Heart left ventricle (tissue), 16 donors: ENCODE measurements at places on chromosomes 1 and 21. TPM values are rescaled to one million over a fixed set of nuclear protein-coding genes. Genes with fewer than 3 reads are reported as not detected.

DNA sequence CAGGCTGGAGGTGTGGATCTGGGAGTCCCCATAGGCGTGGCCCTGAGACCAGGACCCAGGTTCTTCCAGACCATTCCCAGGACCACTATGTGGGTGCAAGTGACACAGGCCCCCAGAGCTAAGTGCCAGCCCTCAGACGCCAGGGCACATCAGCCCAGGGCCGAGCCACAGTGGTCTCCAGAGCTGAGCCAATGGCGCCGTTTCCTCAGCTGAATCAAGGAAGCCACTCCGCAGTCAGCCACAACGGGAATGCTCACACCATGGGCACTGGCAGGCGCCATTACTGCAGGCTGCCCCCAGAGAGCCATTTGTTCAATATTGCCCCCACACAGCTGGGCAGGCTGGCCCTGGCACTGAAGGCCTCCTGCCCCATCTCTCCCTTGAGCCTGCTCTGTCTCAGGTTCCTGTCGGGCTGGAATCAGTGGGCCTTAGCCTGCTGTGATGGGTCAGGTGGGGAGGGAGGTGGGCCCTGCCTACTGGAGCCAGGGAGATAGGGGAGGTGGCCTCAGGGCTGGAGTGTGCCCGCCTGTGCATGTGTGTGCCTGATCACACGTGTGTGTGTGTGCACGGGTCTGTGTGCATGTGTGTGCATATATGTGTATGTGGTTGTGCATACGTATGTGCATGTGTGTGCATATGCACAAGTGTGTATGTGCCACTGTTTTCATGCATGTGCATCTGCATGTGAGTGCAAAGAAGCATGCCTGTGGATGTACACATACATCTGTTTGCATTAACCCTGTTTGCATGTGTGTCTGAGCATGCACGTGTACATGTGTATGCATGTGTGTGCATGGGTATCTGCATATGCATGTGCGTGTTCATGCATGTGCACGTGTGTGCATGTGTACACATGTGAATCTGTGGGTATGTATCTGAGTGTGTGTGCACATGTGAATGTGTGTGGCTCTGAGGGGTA lies 6.1 kb downstream of the GJC2 start:
- H3K27ac ChIP-seq: no peak overlapping the region
- H3K4me1 ChIP-seq: peaks cover 16% of the 10 kb centered on the region
- DNase-seq: peak; percentile 42

DNA sequence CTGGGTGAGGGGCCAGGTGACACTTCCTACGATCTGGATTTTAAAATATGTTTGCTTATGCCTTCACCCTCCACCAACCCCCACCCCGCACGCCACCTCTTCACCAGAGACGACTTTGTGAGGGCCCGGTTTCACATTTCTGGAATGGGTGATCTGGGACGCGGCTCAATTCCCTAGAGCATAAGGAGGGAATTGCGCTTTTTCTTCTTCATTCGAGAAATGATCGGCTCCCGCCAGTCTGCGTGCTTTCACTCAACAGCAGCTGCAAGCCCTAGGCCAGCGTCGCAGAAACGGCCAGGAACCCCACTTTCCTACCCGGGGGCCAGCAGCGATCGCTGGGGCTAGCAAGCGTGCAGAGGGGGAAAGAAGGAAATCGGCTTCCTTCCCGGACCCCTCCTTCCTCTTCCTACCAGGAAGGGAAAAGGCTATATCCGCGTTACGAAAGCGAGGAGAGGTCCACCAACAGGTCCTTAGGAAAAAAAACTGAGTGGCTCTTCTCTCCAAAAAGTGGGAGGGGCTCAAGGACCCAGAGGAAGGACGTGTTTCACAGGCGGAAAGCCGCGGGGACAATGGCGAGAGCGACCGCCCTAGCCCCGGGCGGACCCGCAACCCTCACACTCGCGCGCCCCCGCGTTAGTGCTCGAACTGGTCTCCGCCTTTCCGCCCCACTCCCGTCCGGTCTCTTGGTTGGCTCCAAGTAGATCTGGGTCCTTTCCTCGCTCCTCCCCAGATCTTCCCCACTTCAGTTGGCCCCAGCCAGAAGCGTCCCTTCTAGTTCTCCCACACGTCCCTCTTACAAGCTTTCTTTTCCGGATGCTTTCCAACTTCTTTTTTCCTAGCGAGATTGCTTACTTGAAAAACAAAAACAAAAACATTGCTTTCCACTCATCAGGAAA lies 1.1 kb upstream of the ADAMTS1 start:
- H3K4me1 ChIP-seq: peaks cover 13% of the 10 kb centered on the region
- peak; percentile 92 for DNase-seq
- H3K27me3 ChIP-seq: no peaks in the 10 kb centered on the region

GRCh38 chr1:223038288-223039006 lies 104.6 kb downstream of the TLR5 start:
- H3K36me3 ChIP-seq: no peaks in the 10 kb centered on the region
- peaks cover 4% of the 10 kb centered on the region for H3K4me1 ChIP-seq
- H3K27ac ChIP-seq: no peak overlapping the region

DNA sequence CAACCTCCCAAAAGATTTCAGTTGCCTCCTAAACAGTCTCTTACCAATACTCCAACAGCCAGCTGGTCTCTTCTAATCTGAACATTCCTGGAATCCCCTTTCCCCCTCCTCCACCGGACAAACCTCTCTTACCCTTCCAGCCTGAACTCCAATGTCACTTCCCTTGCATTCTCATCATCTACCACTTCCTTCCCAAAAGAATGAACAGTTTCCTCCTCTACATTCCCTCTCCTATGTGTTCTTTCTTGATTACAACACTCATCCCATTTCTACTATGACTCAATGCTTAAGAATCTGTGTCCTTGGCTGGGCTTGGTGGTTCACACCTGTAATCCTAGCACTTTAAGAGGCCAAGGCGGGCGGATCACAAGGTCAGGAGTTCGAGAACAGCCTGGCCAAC lies 417.1 kb downstream of the SETD4 start:
- H3K27ac ChIP-seq: no peak overlapping the region
- no peaks in the 10 kb centered on the region for H3K27me3 ChIP-seq
- H3K4me3 ChIP-seq: no peak overlapping the region
- no peaks in the 10 kb centered on the region for H3K4me1 ChIP-seq

DNA sequence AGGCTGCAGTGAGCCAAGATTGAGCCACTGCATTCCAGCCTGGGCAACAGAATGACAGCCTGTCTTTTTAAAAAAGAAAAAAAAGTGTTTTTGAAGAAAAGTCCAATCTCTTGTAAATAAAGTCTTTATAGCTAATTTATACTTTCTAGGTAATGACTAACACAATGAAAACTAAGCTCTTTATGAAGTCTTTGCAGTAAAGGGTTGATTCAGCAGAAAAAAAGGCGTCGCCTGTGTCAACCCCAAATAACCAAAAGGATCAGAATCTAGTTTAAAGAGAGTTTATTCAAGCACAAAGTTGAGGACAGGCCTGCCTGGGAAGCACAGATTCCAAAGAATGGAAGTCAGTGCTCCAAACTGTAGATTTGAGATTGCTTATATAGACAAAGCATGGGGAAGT lies 14.3 kb upstream of the PGBD2 start:
- peaks cover 4% of the 10 kb centered on the region for H3K27me3 ChIP-seq
- no peaks in the 10 kb centered on the region for H3K4me1 ChIP-seq
- no peak overlapping the region for H3K27ac ChIP-seq

- no peaks in the 10 kb centered on the region for H3K36me3 ChIP-seq
- H3K4me1 ChIP-seq: no peaks in the 10 kb centered on the region
- no peak for DNase-seq
Observed at GRCh38 chr21:26320596-26320995, 150.0 kb upstream of the APP start.

DNA sequence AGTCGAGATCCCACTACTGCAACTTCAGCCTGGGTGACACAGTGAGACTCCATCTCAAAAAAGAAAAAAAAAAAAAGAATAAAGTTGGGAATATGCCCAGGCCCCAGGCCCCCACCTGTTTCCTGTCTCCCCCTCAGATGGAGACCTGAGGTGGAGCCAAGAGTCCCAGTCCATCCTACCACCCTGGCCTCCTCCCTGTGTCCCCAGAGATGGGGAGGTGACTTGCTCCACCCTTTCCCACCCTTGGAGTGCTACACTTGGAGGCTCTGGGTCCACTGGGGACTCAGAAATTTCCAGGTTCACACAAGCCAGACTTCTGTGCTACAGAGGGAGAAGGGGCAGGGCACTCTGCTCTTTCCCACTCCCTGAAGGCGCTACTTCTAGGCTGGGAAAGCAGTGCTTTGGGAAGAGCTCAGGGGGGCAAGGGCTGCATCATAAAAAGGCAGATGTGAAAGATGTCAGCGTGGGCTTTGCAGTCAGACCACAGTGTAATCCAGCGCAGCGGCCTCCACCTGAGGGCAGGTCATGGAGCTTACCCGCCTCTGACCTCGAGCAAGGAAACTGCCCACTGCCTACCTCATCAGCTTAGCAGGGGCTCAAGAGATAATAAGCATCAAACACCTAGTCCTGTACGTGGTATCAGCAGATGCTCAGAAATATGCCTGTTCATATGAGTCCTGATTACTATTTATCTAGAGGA lies 13.4 kb downstream of the TMEM63A start:
- H3K27ac ChIP-seq: no peak overlapping the region
- H3K36me3 ChIP-seq: peaks cover 92% of the 10 kb centered on the region
- DNase-seq: no peak
- no peaks in the 10 kb centered on the region for H3K27me3 ChIP-seq
- H3K4me3 ChIP-seq: no peak overlapping the region

DNA sequence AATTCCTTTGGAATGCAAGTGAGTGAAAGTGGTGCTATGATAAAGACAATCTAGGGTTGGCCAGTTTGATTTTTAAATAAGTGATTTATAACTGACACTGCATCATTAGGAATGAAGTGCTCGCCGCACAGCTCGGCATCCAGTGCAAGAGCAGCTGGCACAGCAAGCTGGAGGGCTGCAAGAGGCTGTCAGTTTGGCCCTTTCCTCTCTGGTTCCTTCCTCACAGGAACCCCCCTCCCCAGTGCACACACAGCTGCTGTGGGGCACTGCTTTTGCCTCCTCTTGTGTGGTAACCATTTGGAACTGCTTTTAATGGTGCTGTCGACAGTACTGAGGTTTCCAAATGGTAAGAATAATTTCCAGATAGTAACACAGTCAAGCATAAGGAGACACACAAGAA lies 10.4 kb upstream of the BCAR3 start:
- peaks cover 24% of the 10 kb centered on the region for H3K4me1 ChIP-seq
- no peak for DNase-seq
- no peaks in the 10 kb centered on the region for H3K27me3 ChIP-seq
- H3K27ac ChIP-seq: no peak overlapping the region
- no peaks in the 10 kb centered on the region for H3K36me3 ChIP-seq
- no peak overlapping the region for H3K4me3 ChIP-seq

DNA sequence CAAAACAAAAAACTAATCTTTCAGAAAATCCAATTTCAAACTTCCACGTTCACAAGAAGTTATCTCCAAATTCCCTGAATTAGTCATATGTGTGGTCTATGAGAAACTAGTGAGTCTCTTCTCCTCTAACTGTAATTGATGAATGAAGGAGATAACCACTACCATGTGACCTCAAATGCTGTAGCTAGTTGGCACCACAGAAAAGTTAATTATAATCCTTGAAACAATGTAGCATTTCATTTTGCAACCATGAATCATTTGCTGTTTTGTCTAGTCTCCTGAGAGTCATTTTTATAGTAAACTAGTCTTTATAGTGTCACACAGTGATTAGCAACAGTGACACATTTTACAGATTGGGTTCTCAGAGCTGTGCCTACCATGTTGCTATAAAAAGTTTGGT lies 287.5 kb downstream of the LRRIQ3 start:
- H3K27ac ChIP-seq: no peak overlapping the region
- no peak for DNase-seq
- no peaks in the 10 kb centered on the region for H3K36me3 ChIP-seq
- no peaks in the 10 kb centered on the region for H3K4me1 ChIP-seq
- H3K27me3 ChIP-seq: no peaks in the 10 kb centered on the region
- no peak overlapping the region for H3K4me3 ChIP-seq

- H3K4me1 ChIP-seq: no peaks in the 10 kb centered on the region
- H3K27me3 ChIP-seq: no peaks in the 10 kb centered on the region
- H3K4me3 ChIP-seq: no peak overlapping the region
- no peak overlapping the region for H3K27ac ChIP-seq
- no peak for DNase-seq
Observed at GRCh38 chr1:242569867-242570266, 45.4 kb upstream of the PLD5 start.

DNA sequence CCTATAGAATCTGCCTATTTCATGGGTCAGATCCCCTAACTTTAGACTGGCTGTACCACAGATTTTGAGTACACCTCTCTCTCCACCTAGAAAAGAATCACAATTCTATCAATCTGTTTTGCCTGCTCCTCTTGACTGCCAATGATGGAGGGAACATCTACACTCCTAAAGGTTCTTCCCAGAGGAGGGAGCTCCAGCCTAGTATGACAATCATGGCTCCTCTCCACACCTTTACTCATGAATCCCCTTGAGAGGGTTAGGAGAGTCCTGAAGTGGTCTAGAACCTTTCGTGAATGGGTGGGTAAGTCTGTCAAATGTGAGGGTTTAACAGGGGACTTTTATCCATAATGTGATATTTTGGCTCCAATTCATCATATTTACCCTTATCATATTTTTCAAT lies 48.0 kb downstream of the DNAI4 start:
- H3K27ac ChIP-seq: no peak overlapping the region
- no peaks in the 10 kb centered on the region for H3K27me3 ChIP-seq
- no peak overlapping the region for H3K4me3 ChIP-seq
- no peaks in the 10 kb centered on the region for H3K36me3 ChIP-seq
- no peaks in the 10 kb centered on the region for H3K4me1 ChIP-seq

- no peaks in the 10 kb centered on the region for H3K27me3 ChIP-seq
- peaks cover 80% of the 10 kb centered on the region for H3K4me1 ChIP-seq
Observed at GRCh38 chr1:16145030-16145661, 10.7 kb downstream of the EPHA2 start.

- H3K4me3 ChIP-seq: no peak overlapping the region
- DNase-seq: no peak
- H3K27ac ChIP-seq: no peak overlapping the region
- no peaks in the 10 kb centered on the region for H3K27me3 ChIP-seq
- H3K36me3 ChIP-seq: no peaks in the 10 kb centered on the region
Observed at GRCh38 chr1:107294686-107295085, 153.8 kb downstream of the NTNG1 start.

DNA sequence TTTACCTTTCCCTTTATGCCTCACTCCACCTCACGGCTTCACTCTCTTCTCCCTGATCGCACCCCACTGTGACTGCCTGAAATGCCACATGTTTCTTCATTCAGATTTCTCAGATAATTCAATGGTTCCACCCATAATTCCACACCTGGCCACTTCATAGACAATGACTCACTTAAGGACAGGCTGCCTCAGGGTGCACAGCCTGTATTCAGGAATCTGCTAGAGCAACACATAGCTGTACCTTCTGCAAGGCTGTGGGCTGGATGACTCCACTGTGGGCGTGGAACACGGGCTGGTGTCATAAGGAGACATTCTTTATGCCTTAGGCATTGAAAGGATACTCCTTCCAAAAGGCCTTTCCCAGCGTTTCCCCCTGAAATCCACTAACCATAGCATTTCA lies 36.1 kb downstream of the L1TD1 start:
- H3K27me3 ChIP-seq: no peaks in the 10 kb centered on the region
- H3K27ac ChIP-seq: no peak overlapping the region
- H3K4me3 ChIP-seq: no peak overlapping the region
- no peak for DNase-seq
- no peaks in the 10 kb centered on the region for H3K36me3 ChIP-seq
- no peaks in the 10 kb centered on the region for H3K4me1 ChIP-seq

GRCh38 chr1:43890815-43891214 lies 42.8 kb upstream of the ARTN start:
- H3K27ac ChIP-seq: no peak overlapping the region
- H3K4me1 ChIP-seq: peaks cover 3% of the 10 kb centered on the region
- H3K4me3 ChIP-seq: no peak overlapping the region
- no peak for DNase-seq
- H3K27me3 ChIP-seq: no peaks in the 10 kb centered on the region

The NHLH2 gene
- not detected for total RNA-seq

The TRPM2 gene
- total RNA-seq: 0.94 TPM

The SLC1A7 gene
- not detected for total RNA-seq

The CELA3B gene
- 2.6 TPM for total RNA-seq

The AGL gene
- 66.2 TPM for total RNA-seq

The OR2L13 gene
- total RNA-seq: not detected

The PLA2G2A gene
- total RNA-seq: 26.5 TPM

The CR1 gene
- total RNA-seq: 0.92 TPM

The CRYAA gene
- total RNA-seq: not detected
